Stimulated activated effector memory CD8-positive, alpha-beta T cell treated with anti-CD3 and anti-CD28 coated beads, Interleukin-12 subunit alpha, Interleukin-12 subunit beta, amount 100 ng/mL, for 72 hours (primary cell): ENCODE measurements at places on chromosomes 7 and 10.

DNA sequence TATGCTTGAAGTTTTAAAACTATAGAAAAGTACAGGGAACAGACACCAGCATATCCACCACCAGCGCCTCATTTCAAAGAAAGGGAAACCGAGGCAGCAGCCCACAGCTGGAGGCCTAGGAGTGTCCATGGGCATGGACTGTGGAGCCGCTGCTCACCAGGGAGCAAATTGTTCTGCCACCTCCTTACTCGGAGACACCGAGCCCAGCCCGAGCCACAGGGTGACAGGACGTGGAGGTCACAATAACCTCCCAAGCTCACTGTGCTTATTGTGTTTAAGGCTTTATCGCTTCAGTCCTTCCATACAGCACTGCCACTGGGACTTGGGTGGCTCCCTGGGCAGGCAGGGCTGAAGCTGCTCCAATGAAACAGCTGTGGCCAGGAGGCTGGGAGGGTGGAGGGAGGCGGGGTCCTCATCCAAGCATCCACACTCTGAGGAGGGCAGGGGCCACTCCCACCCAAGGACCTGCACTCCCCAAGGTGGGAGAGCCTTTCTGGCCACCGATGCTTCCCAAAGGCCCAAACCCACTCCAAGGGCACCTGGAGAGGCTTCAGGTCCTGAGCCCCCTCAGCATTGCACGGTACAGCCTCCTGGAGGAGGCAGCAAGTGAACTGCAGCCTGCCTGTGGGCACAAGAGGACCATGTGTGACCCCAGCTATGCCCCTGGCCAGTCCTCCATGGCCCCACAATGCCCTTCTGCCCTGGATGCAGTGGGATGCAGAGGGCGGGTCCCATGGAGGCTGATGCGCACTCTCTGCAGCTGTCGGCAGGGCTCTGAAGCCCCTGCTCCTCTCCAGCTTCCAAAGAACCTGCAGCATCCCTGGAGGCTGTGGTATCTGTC lies 38.7 kb upstream of the RET start:
- DNase-seq: no peak

DNA sequence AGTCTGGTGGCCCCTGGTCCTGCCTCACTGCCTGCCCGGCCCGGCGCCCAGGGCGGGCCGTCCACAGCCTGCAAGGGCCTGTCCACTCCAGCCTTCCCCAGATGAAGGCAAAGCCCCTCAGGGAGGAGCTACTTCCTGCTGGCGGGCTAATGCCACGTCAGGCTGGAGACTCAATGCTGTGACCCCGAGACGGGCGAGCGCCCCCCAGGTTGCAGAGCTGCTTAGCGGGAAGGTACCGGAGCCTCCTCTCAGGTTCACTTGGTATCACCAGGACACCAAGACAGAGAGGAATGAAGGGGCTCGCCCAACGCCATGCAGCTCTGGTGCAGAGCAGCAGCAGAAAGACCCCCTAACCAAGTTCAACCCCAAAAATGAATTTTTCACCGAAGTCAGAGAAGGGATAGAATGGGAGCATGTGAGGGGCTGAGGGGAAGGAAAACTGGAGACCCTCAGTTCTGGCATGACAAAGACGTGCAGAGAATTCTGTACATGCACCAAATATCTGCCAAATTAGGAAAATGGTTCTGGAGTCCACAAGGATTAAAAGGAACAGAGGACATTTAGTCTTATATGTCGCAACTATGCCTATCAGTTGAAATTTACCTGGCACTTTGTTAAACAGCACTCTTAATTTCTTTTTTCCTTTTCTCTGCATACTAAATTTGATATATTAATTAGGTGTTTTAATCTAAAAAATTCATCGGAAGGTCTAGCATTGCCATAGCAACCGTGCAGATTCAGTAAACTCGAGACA lies 2.8 kb downstream of the STK32C start:
- DNase-seq: no peak

DNA sequence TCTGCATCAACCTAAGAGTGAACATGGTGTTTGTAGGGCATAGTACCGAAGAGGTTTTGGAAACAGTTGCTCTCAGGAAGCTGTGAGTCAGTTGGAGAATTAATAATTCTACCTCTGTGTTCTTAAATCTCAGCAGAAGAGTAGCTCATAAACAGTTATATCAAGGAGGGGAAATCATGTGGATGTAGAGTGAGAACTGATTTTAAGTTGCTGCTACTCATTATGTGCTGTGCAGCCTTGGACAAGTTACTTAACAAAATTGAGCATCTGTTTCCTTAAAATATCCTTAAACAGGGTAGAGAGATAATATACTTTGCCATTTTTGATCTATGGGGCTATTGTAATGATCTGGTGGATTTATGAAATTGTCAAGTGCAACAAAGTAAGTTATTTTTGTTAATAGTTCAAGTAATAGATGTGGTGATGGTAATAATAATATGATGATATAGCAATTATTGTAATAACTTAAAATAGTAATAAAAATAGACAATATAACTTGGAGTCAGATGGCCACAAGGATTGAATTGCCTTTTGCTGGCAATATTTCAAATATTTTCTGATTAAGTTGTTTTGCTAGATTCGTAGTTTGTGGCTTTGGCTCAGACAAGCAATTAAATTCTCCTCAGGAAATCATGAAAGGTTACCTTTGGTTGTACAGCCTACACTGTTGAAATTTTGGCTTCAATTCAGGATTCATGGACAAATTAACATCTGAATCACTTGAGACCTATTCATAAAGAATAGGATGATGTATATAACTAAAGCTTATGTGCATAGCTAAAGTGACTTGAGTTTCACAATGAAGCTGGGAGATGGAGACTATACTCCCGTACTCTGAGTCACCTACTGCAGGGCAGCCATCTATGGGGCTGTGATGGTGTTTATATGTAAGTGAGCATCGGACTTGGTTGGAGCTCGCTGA lies 228.5 kb downstream of the CDK14 start:
- no peak for DNase-seq

GRCh38 chr7:50455658-50456057 lies 5.5 kb upstream of the FIGNL1 start:
- DNase-seq: peak; percentile 38

- no peak for DNase-seq
These were observed 13.6 kb downstream of the PRXL2A start for GRCh38 chr10:80421707-80422536.

DNA sequence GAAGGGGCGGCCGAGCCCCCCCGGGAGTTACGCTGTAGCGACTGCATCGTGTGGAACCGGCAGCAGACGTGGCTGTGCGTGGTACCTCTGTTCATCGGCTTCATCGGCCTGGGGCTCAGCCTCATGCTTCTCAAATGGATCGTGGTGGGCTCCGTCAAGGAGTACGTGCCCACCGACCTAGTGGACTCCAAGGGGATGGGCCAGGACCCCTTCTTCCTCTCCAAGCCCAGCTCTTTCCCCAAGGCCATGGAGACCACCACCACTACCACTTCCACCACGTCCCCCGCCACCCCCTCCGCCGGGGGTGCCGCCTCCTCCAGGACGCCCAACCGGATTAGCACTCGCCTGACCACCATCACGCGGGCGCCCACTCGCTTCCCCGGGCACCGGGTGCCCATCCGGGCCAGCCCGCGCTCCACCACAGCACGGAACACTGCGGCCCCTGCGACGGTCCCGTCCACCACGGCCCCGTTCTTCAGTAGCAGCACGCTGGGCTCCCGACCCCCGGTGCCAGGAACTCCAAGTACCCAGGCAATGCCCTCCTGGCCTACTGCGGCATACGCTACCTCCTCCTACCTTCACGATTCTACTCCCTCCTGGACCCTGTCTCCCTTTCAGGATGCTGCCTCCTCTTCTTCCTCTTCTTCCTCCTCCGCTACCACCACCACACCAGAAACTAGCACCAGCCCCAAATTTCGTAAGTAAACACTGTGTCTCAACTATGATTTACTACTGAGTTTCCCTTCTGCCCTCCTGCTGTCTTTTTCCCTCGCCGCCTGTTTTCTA lies 666 bp downstream of the NRG3 start:
- no peak for DNase-seq

DNA sequence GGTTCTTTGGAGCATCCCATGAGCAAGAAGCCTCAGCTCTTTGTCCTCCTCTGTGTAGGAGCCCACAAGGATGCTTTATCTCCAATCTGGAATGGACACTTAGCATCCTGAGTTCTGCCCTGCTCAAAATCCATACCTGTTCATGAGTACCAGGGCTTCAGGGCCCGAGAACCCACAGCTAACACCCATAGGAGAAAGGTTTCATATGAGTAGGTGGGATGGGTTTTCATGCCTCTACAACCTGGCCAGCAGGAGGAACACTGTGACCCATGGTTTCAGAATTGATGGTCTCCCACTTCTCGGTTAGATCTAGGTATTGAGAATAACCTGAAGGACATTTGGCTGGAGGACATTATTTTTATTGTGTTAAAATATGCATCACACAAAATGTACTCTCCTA lies 57.8 kb downstream of the TBXAS1 start:
- no peak for DNase-seq

GRCh38 chr7:110454713-110455112 lies 636.2 kb upstream of the LRRN3 start:
- no peak for DNase-seq

DNA sequence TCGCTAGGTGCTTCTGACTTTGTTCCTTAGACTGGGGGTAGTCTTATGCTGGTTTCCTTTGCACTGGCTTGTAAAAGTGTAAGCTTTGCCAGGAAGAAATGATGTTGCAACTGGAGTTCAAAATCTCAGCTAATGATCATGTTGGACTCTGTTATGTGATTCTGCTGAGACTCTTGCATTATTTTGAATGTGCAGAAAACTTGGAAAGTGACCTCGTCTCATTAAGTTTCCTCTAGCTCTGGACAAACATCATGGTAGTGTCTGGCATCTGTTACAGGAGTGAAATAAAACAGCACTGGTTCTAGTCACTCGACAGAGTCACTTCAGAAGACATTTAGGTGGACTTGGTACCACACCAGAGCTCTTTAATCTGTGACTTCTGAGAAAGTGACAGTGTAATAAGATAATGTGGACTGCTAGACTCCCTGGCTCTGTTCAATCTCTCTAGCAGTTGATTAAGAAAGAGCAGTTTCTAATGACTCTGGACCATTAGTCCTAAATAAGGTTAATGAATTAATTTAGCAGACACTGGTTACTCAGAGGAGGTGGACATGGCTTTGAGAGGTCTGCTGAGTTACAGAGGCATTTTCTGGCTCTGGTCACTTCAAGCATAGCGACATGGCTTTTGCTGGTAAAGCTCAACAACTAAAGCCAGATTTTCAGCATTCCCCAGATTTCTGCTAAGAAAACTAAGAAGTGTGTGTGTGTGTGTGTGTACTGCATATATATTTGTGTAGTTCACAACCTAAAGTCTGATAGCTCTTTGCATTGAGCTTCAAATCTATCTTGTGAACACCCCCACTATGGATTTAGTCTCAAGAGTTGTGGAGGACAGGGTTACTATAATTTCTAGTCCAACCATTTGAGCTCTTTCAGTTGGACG lies 2.0 kb downstream of the NRP1 start:
- DNase-seq: no peak

GRCh38 chr10:70038923-70039322 lies 13.7 kb upstream of the MACROH2A2 start:
- no peak for DNase-seq

DNA sequence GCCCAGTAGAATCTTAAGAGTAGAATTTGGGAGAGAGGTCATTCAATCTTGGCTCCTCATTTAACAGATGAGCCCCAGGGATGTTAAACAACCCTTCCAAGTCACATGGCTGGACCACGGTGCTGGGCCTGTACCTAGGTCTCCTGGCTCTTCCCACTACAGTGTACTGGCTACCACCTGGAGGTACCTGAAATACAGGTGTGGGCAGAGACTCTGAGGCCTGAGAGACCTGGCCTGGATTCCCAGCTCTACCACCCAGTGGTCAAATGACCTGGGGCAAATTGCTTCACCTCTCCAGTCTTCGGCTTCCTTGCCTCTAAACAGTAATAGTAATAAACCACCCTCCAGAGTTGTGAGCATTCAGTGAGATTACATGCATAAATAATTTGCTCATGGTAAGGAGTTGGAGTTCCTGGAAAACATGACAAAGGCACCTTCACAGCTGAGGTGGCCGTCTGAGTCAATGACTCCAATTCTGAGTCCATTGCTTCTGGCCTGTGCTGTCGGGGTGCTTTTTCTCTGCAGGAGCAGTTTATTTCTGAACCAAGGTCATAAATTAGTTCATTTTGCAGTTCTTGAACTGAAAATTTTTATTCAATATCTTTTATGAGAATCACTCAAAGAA lies 2.7 kb downstream of the GOT1 start:
- DNase-seq: no peak

- no peak for DNase-seq
These were observed 11.7 kb downstream of the PLAC9 start for GRCh38 chr10:80144067-80144695.

GRCh38 chr10:14123139-14123538 lies 207.6 kb downstream of the FRMD4A start:
- DNase-seq: no peak

GRCh38 chr7:131501422-131501821 lies 55.0 kb downstream of the PODXL start:
- DNase-seq: peak; percentile 25

DNA sequence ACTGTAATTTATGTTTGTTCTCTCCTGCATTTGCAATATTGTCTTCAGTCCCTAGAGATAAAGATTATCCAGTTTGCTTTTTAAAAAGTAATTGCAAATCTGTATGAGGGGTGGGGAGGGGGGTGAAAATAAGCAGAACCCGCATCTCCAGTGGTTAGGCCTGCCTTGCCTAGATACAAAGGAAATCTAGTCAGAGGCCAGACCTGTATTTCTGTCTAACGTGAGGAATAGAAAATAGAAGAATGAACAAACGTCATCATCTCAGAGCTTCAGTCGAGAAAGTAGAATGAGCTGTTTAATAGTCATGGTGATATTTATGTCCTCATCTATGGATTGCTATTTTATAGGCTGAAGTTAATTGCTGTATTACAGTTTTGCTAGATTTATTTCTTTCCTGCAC lies 284.2 kb downstream of the BICC1 start:
- DNase-seq: no peak

DNA sequence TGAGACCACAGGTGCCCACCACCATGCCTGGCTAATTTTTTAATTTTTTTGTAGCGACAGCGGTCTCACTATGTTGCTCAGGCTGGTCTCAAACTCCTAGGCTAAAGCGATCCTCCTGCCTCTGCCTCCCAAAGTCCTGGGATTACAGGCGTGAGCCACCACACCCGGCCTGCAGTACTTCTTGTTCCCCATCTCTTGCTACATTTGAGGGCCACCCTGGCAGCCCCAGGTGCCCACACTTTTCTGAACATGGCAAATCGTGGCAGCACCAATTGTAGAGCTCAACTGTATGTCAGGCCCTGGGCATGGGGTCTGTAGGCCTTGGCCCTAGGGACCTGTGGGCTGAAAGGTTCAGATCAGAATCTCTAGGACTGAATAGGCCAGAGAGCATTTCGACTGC lies 25.1 kb upstream of the LIMK1 start:
- no peak for DNase-seq

- DNase-seq: no peak
These were observed 12.8 kb downstream of the PRKAG2 start for GRCh38 chr7:151864081-151864480.

DNA sequence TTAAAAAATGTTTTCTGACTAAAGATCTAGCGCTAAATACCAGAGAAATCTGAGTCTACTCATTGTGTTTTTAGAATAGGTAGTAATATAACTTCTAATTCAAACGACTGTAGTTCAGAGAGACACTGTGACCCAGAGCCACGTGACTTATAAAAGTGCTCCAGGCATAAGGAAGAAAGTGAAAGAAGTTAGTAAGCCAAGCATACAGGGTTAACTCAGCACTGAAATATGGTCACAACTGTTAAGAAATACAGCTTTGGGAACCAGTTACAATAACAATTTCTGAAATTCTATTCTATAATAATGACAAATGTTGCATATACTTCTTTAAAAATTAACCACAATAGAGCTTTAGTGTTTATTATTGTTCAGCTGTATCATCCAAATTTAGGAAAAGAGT lies 119.1 kb downstream of the TFEC start:
- no peak for DNase-seq

GRCh38 chr7:55526770-55527169 lies 45.5 kb downstream of the VOPP1 start:
- no peak for DNase-seq
